ENCODE measurements at places on chromosomes 16 and 17.

DNA sequence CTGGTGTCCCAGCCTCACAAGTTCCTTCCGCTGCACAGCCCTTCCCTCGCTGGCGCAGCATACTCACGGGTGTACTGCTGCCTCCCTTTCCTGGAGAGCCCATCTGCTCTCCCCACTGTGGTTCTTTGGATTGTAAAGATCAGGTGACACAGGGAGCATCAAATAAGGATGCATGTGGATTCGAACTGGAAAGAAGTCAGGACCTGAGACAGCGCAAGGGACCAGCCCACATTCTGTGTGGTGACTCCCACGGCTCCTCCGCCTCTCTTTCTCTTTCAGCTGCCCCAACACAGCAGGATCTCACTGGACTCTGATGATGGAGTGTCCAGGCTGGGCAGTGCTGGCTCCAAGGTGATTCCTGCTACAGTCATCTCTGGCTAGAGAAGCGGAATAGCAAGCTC is 8.1 kb downstream of the LDAF1 start:
- no peak for DNase-seq

DNA sequence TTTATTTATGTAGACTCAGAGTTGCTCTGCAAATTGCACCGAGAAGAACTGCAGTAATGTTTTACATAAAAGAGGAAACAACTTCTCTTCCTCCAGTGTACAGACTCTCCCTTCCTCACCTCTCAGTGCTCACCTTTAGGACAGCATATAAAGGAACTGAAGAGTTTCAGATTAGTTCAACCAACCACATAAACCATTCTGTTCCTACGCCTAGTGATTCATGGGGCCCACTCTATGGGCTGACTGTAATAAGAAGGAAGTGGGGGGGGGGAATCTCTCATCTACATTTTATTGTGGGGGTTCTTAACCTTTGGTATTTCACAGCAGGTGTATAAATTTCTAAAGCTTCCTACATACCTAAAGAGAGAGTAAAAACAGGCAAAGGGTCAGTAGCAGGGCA is 18.3 kb downstream of the ZSWIM7 start:
- no peak for DNase-seq

- DNase-seq: no peak
Observed at GRCh38 chr17:4998732-4999429, 1.1 kb downstream of the KIF1C start.

DNA sequence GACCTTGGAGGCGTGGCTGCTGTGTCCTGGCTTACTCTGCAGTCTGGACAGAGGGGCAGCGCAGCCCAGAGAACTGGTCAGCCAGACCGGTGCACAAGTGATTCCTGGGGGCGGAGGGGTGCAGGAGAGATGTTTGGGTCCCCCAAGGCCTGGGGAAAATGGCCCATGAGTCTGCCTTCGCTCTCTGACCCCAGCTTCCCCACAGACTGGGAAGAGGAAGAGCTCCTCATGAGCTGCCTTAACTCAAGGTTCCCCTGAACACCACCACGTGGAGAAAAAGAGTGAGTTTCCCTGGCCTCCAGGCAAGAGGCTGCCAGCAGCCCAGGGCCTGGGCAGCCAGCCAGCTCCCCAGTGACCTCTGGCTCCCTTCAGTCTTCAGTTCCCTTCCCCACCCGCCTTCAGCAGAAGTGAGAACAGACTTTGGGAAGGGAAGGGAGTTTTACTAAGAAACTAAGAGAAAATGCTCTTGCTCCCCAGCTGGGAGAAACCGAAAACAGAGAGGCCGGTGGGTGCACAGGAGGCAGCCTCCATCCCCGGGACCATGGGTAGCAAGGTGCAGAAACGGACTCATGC is 2.0 kb upstream of the C17orf99 start:
- no peak for DNase-seq

DNA sequence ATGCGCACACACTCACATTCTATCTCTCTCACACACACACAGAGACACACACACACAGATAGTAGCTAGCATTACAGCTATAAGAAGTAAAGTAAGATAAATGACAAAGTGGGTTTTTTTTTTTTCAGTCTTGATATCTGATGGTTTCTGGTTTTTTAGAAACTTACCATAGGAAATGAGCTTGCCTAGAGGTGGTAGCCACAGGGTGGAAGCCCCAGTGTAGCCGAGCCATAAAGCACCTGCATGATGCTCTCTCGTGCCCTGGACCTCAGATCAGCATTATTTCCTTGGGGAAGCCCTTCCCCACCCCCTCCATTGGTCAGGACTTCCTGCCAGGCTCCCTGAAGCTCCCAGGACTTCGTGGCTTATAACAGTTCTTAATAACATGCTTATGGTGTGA is 264.3 kb upstream of the C16orf82 start:
- no peak for DNase-seq

Data from NCI-H1105 (cell line).